ENCODE measurements at places on chromosomes 11 and 22.

DNA sequence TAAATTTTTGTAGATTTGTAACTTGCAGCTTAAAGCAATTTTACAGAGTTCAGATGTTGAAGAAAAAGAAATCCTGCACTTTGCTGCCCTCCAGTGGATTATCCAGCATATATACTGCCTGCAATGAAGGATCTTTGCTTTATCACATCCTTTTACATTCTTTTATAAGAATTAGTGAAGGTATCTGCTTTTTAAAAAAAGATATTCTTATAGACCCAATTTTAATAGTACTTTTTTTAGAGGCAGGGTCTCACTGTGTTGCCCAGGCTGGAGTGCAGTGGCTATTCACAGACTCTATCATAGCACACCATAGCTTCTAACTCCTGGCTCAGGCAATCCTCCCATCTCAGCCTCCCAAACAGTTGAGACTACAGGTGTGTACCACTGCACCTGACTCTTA is 60.7 kb downstream of the TTC17 start:
- DNase-seq: no peak

- DNase-seq: no peak
Observed at GRCh38 chr11:130839981-130840666, 76.2 kb downstream of the SNX19 start.

DNA sequence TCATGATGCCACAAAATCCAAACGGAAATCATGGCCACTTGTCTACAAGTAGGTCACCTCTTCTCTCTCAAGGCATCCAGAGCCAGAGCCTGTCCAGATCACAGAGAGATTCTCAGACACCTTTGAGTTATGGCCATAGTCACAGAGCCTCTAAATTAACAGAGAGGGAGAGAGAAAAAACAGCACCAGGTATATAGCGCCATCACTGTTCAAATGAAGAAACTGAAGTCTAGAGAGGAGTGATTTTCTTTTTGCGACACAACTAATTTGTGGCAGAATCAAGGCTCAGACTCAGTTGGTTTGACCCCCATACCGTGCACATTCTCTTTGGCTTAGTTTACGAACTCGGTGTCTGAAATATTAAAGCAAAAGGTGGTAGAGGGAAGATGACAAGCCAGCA is 512.9 kb downstream of the NTM start:
- DNase-seq: no peak

- peak; percentile 43 for DNase-seq
Observed at GRCh38 chr11:8018484-8019313, 31.6 kb downstream of the EIF3F start.

DNA sequence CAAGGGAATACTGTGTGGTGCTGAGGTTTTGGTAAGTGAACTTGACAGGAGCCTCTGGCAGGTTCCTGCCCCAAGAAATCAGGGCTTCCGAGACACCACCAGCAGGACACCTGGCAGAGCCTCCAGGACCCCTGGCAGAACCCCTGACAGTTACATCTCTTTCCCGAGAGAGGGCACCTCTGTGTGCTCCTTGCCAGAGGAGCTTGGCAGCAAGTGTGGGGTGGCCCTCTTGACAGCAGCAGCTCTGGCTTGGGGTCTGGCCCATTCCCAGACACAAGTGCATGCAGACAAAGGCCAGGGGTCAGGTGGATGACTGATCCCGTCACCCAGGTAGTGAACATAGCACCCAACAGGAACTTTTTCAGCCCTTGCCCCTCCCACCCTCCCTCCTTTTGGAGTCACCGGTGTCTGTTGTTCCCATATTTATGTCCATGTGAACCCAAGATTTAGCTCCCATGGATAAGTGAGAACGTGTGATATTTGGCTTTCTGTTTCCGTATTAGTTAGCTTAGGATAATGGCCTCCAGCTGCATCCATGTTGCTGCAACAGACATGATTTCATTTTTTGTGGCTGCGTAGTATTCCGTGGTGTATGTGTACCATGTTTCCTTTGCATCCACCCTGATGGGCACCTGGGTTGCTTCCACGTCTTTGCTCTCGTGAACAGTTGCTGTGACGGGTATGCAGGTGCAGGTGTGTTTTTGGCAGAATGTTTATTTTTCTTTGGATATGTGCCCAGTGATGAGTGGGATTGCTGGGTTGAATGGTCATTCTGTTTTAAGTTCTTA is 21.2 kb upstream of the OSBPL5 start:
- no peak for DNase-seq

DNA sequence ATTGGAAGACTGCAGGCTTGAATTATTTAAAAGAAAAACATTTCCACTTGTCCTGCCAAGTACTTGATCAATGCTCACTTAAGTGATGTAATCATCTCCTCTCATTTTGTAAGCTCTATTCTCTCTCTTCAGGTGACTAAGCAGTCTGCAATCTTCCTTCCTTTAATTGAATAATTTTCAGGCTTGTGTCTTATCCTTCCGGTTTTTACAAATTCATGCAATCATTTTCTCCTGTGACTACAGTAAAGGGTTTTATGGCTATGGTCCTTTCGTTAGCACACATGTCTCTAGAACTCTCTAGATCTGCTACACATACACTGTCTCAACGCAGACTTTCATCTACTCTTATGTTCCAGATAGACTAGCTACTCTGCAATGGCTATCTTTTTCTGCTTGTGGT is 12.6 kb upstream of the UPB1 start:
- DNase-seq: no peak

- DNase-seq: no peak
Observed at GRCh38 chr11:9132203-9132878, 40.9 kb upstream of the SCUBE2 start.

GRCh38 chr11:1669546-1670218 is 27.3 kb upstream of the KRTAP5-6 start:
- DNase-seq: no peak

- DNase-seq: no peak
Observed at GRCh38 chr11:132264616-132265015, 894.2 kb downstream of the NTM start.

DNA sequence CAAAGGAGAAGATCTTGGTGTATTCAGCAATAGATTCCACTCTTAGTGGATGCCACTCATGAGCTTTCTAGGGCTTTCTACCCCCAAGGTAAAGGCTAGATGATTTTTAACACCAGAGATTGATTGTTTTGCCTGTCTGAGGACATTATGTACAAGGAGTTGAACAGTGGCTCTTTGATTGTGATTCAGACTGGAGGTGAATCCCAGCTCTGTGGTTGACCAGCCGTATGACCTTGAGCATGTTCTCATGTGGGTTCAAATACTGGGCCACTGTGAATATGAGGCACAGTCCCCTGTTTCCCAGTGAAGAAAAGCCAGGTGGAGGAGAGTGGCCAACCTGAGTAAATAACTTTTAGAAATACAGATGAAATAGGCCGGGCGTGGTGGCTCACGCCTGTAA is 24.0 kb upstream of the PARVB start:
- no peak for DNase-seq

- no peak for DNase-seq
Observed at GRCh38 chr11:69918231-69918937, 99.2 kb upstream of the FGF3 start.

DNA sequence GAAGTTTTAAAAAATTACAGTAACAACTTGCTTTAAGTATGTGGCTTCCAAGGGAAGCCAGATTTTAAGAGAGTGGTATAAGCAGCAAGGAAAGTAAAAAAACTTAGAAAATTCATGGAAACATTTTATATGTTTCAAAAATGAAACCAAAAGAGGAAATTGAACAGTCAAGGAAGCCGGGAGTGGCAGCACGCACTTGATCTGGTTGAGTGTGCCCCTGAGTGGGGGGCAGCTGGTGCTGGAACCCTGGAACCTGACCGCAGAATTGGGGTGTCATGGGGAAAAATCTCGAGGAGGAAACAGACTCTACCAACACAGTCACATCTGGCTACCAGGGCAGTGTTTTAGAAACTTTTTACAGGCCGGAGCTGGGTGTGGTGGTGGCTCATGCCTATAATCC is 14.0 kb downstream of the MICALL1 start:
- no peak for DNase-seq

- DNase-seq: no peak
Observed at GRCh38 chr11:95699631-95700470, 89.7 kb downstream of the FAM76B start.

GRCh38 chr11:103397369-103397768 is 288.1 kb downstream of the DYNC2H1 start:
- no peak for DNase-seq

DNA sequence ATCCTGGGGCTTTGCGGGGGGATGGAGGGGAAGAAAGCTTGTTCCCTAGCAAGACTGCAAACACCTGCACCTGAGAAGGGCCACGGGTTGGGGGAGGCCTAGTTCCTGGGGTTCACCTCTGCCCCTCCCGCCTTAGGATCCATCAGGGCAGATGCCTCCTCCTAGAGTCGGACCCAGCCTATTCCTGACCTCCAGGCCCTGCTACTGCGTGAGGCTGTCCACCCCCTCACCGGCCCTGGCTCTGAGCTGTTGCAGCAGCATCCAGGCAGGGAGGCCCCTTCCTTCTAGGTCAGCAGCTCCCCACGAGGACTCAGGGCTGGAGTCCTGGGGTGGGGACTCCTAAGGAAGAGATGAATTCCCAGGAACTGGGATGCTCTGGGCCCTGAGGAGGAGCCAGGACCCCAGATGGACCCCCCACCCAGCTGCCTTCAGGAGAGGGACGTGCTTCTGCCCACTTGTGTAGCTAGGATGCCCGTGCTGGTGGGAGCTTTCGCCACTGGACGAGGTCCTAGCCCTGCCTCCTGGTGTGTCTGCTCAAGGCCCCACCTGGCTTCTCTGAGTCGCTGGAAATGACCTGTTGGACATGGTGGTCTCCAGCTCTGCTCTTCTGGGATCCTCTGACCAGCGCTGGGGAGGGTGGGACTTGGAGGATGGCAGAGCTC is 10.3 kb downstream of the MRGPRF start:
- no peak for DNase-seq

DNA sequence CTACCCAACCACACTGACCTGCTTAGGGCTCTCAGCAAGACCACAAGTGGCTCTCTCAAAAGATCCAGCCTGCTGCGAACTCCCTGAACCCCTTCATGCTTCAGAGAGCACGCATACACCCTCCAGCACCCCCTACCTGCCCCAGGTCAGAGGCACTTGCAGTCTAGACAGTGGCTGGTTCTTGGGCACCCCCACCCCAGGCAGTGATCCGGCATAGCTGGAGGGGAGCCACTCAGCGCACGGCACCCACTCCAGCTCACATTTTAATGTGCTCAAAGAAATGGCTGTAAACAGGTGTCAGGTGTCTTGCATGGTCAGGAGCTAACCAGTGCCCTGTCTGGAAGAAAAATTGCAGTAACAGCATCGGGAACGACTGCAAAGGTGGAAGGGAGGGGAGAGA is 140.8 kb downstream of the PKNOX2 start:
- DNase-seq: no peak

DNA sequence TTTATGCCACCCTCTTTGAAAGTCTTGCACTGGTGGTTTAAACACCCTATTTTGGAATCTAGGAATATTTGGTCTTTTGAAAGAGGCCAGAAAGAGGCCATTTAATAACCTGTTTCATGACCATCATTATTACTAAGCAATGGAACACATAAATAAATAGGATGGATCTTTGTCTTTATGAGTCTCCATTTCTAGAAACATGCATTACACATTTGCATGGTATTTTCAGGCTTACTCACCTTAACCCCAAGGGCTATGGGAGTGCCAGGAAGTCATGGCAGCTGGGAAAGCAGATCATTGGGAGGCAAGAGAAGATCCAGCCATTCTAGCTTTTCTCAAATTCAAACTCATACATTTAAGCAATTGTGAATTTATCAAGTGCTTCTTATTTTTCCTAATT is 185.8 kb upstream of the POU2AF2 start:
- no peak for DNase-seq

- DNase-seq: no peak
Observed at GRCh38 chr11:68509066-68509465, 48.5 kb downstream of the PPP6R3 start.

DNA sequence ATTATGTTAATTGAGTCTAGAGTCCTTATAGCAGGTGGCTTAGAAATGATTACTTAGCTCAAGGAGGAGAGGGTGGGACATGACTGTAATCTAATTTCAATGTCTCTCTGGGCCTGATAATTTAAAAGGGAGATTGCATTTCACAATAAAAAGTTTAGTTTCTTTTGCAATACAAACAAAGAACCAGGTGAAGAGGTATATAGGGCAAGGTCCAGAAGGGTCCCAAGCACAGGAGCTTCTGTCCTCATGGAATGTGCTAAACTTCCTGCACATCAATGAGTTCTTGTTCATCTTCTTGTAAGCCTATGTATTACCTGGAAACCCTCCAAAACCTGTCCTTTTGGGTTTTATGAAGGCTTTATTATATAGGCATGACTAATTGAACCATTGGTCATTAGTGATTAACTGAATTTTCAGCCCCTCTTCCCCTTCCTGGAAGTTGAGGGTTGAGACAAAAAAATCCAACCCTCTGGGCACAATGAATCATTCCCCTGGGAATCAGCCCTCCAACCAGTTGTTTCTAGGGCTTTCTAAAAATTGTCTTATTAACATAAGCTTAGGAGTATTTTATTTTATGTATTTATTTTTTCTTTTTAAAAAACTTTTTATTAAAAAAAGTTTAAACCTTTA is 37.6 kb downstream of the MS4A2 start:
- DNase-seq: no peak

DNA sequence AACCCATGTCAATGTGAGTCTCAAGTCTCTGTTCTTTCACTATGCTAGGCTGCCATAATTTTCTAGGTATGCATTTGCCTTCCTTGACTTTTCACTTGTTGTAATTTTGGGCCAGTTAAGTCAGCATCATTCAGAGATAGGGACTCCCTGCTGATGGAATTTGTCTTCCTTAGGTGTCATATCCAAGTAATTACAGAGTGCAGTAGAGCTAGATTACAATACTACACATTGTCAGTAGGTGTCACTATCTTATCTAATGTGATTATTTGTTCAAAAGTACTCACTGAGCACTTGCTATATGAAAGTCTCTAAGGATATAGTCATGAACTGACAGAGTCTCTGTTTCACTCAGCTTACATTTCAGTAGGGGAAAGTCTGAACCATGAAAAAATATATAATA is 25.0 kb upstream of the SYN3 start:
- no peak for DNase-seq

- DNase-seq: no peak
Observed at GRCh38 chr11:124896821-124897391, 759 bp downstream of the ROBO4 start.

DNA sequence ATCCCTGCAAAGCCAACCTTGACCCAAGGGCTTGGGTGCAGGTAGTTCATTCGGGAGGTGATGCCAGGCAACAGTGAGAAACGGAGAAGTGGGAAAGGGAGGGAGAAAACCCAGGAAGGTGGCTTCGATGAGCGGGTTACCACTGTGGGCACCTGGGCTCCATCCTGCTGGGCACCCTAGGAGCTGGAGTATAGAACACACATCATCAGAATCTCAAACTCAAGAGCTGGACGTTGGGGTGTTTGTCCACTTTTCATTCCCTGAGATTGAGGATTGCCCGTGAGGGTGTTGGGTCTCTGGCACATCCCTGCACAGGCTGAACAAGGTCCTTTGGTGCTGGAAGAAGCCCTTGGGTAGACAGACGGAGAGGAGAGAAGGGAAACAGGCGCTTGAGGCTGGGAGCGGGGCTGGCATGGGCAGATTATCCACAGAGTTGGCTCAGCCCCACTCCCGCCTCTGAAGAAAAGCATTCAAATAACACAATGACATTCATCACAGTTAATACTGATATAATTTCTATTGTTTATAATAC is 70.4 kb downstream of the LRRC32 start:
- no peak for DNase-seq

GRCh38 chr11:64344787-64345186 is 4.8 kb downstream of the CCDC88B start:
- no peak for DNase-seq

GRCh38 chr22:31185056-31185455 is 25.1 kb downstream of the RNF185 start:
- DNase-seq: no peak

Measured in D721Med (cell line).